Activated effector memory CD4-positive, alpha-beta T cell treated with anti-CD3 and anti-CD28 coated beads, Interleukin-2, amount 50 U/mL, for 16 hours (primary cell): ENCODE measurements at places on chromosomes 2 and 18.
A peak's percentile ranks its signal among the peaks of the same experiment; 100 is the strongest.

DNA sequence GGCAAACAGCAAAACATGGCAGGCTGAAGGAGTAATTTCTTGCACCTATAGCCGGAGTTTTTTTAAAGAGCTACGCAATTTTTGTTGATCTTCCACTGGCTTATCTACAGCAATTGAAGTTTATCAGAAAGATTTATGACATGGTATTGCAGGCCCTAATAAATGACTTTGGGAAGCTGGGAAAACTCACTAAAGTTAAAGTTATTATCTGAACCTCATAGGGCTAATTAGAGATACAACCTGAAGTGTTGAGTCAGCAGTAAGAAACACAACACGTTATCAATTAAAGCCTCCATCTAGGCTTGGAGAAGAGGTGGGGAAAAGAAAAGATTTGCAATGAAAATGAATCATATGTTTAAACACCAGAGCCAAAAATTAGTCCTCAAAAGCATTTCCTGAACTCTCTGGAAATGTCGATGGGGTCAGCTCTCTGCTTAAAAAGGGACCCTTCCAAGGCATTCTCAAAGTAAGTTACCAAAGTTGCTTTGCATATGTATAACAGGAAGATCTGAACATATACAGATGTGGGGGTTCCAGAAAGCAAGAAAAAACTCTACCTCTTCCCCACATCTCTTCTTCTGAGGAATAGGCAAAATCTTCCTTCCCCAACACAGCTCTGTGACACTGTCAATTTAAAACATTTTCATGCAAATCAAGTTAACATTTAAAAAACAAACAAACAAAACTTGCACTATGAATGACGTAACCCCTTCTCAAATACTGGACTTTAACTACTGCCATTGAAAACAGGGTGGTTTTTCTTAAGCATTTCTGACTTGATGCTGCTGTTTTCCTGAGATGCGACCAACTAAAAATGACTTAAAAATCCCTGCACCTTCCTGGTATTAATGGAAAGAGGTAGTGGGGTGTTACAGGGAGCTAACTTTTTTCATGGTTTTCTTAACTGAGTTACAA, 915.6 kb downstream of the NRXN1 start:
- DNase-seq, result no peak

- no peak for DNase-seq
Measured at GRCh38 chr18:77022556-77022955, 110.0 kb downstream of the MBP start.

DNA sequence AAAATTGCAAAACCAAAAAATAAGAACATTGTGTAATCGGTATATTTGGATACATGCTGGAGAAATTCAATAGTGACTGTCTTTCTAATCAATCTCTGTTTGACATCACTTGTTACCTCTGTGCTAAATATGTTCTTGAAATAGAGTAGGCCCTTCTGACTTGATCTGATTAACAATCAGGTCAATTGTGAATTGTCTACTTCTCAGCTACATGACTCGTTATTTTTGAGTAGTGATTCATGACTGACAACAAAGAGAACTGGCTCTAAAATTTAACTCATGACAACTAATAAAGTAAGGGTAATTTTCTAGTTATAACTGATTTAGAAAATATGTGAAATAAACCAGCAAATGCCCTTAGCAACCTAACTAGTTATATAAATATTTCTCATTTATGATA, 312.1 kb downstream of the TMX3 start:
- no peak for DNase-seq

GRCh38 chr2:145644820-145645302, 1124.9 kb upstream of the ZEB2 start:
- no peak for DNase-seq

- DNase-seq, result no peak
Measured at GRCh38 chr18:72542984-72543356, 1.2 kb downstream of the CBLN2 start.

DNA sequence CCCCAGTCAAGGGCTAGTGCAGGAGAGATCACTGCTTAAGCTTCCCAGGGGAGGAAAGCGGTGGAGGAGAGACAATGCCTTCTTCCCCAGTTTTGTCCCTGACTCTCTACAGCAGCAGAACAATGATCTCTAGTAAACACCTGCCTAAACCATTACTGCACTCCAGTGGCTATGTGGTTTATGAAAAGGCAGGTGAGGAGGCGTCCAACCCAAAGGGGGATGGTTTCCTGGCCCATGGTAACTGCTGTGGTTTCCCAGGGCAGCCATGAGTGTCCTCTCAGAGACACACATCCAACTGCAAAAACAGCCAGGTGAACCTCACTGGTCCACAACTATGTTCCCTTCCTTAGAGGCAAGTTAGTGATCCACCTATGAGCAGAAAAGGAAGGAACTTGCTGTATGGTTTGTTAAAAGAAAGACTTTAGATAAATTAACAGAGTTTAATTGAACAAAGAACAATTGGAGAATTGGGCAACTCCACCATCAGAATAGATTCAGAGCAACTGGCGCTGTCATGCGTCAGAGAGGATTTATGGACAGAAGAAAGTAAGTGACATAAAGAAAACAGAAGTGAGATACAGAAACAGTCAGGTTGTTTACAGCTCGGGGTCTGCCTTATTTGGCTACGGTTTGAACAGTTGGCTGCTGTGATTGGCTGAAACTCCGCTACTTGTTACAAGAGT, 4.8 kb upstream of the TTC39C start:
- peak; percentile 74 for DNase-seq

GRCh38 chr2:147482111-147482895, 362.5 kb upstream of the ACVR2A start:
- DNase-seq, result no peak

DNA sequence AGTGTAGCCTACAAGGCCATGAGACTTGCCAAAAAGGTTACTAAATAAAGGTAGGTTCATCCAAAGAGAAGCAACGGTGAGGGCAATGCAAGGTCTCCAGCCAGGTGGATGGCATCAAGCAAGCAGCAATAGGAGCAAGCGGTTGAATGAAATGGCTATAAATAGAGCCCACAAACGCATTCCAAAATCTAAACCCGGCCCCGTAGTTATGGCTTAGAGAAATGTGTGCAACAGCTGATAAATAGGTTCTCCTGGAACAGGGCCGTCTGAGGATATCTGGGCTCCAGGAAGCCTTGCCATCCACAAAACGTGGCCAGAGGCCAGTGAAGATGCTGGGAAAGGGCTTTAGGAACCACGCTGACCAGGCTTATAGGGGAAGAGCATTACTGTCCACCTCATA, 146.1 kb upstream of the PID1 start:
- no peak for DNase-seq

- DNase-seq, result no peak
Measured at GRCh38 chr18:25230658-25231326, 121.2 kb downstream of the ZNF521 start.

GRCh38 chr2:121699421-121700333, 37.0 kb downstream of the NIFK start:
- DNase-seq, result peak; percentile 93

- no peak for DNase-seq
Measured at GRCh38 chr2:45712570-45712969, 61.1 kb downstream of the PRKCE start.

DNA sequence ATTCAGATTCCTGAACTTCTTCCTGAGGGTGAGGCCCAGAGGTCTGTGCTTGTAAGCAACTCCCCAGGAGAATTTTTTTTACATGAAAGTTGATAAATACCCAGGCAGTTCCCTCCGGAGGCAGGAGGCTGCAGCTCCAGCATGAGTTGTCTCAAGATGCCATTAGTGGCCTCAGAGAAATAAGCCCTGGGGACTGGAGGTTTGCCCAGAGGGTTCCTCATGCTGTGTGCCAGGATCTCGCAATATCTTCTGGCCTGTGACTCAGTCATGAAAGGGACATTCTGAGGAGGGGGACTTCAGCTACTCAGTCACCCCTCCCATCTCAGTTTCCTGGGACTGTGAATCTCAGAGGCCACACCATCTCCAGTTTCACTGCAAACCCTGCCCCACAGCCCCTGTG, 49.9 kb downstream of the LYPD1 start:
- no peak for DNase-seq

DNA sequence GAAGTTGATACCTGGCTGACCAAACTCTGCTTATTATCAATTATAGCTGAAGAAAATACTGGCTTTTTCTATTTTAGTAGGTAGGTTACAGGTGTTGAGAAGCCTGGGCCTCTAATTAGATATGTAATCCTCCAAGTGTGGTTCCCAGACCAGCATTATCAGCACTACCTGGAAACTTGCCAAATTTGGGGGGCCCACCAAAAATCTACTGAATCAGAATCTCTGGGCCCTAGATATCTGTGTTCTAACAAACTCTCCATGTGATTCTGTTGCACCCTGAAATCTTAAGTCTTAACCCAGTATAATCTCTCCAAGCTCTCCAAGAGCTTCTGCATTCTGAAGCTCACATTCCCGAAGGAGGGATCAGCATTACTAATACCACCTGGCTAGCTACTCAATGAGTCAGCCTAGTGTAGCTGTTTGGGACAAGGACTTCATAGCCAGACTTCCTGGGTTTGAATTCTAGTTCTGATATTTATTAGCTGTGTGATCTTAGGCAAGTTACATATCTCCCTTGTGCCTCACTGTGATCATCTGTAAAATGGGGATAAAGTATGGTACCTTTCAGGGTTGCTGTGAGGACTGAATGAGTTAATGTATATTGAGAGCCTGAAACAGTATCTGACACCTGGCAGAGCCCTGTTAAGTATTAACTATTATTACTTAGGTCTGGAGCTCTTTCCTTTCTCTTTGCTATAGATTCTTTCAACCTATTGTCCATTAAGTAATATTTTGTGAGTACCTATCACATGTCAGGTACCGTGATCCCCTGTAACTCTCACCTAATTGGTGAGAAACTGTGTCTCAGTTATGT, 94.1 kb upstream of the CD302 start:
- no peak for DNase-seq

- DNase-seq, result no peak
Measured at GRCh38 chr18:45836242-45837205, 11.0 kb downstream of the SIGLEC15 start.

- DNase-seq, result no peak
Measured at GRCh38 chr2:226552571-226553285, 246.9 kb downstream of the IRS1 start.

- no peak for DNase-seq
Measured at GRCh38 chr2:185127412-185127811, 529.1 kb downstream of the ZNF804A start.

DNA sequence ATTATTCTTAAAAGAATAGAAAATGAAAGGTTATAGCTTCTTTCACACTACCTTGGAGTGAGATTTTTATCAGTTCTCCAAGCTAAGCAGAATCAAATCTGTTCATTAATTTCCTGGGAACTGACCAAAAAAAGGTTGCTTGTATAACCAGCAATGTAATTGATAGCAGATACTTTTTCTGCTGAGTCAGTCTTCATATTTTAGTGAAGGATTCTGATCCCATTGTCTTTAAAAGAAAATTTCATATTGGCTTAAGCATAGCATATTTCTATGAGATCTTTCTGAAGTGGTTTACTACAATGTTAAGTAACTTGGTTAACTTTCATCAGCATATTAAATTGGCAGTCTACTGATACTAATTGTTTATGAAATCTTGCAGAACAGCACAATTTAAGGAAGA, 338.0 kb downstream of the TMX3 start:
- DNase-seq, result no peak

DNA sequence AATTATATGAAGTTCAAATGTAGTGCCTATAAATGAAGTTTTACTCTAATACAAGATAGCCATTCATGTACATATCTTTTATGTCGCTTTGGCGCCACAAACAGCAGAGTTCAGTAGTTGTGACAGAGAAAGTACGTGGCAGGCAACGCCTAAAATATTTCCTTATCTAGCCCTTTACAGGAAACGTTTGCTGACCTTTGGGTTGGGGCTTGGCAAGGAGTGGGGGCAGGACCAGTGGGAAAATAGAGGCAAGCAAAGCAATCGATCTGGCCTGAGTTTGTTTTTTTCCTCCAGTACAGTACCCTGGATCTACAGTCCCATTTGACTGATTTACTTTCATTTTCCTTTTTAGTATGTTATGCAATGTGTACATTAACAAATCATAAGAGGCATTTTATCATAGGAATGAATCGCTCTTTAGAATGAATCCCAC, 13.1 kb downstream of the CCDC68 start:
- peak; percentile 64 for DNase-seq

DNA sequence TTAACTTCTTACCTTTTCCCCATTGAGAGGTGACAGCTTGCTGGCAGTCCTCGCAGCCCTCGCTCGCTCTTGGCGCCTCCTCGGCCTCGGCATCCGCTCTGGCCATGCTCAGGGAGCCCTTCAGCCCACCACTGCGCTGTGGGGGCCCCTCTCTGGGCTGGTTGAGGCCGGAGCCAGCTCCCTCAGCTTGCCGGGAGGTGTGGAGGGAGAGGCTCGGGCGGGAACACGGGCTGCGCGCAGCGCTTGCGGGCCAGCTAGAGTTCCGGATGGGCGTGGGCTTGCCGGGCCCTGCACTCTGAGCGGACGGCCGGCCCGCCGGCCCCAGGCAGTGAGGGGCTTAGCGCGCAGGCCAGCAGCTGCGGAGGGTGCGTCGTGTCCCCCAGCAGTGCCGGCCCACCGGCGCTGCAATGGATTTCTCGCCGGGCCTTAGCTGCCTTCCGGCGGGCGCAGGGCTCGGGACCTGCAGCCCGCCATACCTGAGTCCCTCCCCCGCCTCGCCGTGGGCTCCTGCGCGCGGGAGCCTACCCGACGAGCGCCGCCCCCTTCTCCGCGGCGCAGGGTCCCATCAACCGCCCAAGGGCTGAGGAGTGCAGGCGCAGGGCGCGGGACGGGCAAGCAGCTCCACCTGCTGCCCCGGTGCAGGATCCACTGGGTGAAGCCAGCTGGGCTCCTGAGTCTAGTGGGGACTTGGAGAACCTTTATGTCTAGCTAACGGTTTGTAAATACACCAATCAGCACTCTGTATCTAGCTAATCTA, 335.0 kb downstream of the CBLN2 start:
- DNase-seq, result no peak

GRCh38 chr2:2812117-2812516, 481.0 kb upstream of the MYT1L start:
- no peak for DNase-seq

DNA sequence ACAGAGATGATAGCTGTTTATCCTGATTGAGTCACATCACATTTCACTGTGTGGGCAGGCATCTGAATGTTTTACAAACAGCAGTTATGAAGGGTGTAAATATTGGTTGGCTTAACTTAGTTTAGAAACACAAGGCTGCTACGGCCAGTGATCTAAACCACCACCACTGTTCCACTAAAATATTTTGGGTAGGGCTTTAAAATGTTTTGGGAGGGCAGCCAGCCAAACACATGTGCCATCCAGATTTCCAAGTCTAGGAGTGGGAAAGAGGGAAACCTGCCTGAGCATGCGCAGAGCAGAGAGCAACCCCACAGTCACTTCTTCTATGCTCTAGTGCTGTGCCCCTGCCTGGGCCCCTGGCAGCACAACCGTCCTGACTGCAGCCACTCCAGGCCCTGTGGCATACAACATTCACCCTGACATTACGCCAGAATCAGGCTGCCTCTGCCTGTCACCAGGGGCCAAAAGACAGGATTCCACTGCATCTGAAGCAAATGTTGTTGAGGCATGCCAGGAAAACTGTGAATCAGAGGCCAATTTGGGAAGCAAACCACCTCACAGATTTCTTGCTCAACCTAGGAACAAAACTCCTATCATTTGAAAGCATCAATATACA, 74.8 kb upstream of the COL5A2 start:
- no peak for DNase-seq
